ENCODE measurements at places on chromosomes 7 and 10.

- DNase-seq, result no peak
Measured at GRCh38 chr10:22992075-22992474, 64.2 kb downstream of the ARMC3 start.

- no peak for DNase-seq
Measured at GRCh38 chr10:102322914-102323313, 72.6 kb upstream of the NFKB2 start.

- peak; percentile 90 for DNase-seq
Measured at GRCh38 chr7:55018361-55019190, at the start of gene EGFR. Gene EGFR, plus strand, starts transcription at chr7:55019017. Its CDS starts 261 bp downstream, at chr7:55019278.

- DNase-seq, result no peak
Measured at GRCh38 chr10:73340121-73340520, 18.5 kb downstream of the CFAP70 start.

- no peak for DNase-seq
Measured at GRCh38 chr10:74900297-74900696, 73.9 kb downstream of the KAT6B start.

- DNase-seq, result no peak
Measured at GRCh38 chr7:106863274-106863997, 1.6 kb upstream of the PIK3CG start.

Measured in adipocyte (in vitro differentiated cells).